HAP-1 (cell line): ENCODE measurements at places on chromosomes 12 and 14.

- DNase-seq = no peak
Observed at GRCh38 chr12:48115957-48116356, 3.2 kb upstream of the PFKM start.

- DNase-seq = no peak
Observed at GRCh38 chr14:103897075-103897947, 30.9 kb upstream of the TDRD9 start.

GRCh38 chr14:101564819-101565698, 3.8 kb downstream of the DIO3 start:
- no peak for DNase-seq

DNA sequence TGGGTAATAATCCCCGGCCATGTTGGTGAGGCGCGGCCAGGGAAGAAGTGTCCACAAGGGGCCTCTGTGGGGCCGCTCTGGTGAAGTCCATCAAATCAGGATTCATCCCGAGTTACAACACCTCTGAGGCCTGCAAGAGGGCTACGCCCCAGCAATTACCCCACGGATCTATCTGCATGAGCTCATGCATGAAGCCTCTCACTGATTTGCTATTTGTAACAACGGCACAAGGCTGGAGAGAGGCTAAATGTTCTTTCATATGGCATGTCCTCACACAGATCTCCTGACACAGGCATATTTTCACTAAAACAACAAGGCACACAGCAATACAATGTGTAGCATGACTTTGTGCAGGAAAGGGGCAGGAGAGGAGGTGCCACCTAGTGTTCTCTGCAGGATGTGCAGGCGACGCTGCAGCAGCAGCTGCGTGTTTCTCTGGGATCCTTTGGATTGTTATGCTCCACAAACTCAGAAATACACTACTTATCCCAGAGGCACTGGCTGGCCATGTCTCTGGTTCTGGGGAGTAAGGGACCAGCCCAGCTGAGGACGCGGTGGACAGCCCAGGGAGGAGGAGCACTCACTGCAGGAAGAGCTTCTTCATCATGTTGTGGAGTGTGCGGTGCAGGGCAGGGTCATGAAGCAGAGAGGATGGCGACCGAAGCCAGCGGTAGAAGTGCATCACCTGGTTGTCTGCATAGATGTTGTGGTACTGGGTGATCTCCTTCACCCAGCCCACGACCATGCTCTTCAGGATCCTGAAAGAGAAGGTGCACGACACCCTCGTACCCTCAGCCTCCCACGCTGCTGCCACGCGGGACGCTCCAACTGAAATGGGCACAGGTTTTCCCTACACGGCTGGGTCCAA, 20.2 kb downstream of the P2RX2 start:
- peak; percentile 50 for DNase-seq

DNA sequence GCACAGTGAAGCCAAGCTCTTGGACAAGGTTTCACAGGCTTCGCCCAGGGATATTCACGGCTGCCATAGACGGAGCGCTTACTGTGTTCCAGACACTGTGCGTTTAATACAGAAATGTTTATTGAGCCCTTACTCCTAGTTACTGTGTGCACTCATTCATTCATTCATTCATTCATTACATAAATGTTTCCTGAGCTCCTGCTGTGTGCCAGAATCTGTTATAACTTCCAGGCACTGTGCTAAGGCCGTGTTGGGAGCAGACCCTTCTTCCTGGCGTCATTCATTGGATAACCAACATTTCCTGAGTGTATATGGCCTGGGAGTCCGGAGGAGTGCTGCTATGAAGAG, 760 bp upstream of the MED13L start:
- no peak for DNase-seq

- no peak for DNase-seq
Observed at GRCh38 chr12:123119808-123120207, 31.1 kb downstream of the PITPNM2 start.

DNA sequence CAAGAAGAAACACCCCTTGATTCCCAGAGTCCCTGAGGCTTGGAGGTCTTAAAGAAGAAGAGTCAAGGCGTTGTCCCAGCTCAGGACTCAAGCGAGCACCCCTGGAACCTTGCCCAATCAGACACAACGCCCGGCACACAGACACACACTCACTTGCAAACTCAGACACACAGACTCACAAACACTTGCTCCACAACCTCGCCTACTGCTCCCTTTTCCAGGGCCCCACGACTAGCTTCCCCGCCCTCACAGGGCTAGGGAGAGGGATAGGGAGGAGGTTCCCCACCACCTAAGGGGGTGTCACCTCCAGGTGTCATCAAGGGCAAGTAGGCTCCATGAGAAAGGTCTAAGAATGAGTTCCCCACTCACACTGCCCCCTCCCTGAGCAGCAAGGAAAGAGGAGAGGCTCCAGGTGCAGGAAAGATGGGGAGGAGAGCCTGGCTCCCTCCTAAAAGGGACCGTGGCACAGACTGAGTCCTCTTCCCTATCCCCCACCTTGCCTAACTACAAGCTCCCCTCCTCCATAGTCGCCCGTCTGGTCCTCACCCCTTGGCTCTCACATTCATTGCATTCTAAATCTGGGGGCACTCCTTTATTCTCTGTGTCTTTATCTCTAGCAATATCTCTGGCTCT, 717 bp downstream of the WNT10B start:
- DNase-seq = no peak

DNA sequence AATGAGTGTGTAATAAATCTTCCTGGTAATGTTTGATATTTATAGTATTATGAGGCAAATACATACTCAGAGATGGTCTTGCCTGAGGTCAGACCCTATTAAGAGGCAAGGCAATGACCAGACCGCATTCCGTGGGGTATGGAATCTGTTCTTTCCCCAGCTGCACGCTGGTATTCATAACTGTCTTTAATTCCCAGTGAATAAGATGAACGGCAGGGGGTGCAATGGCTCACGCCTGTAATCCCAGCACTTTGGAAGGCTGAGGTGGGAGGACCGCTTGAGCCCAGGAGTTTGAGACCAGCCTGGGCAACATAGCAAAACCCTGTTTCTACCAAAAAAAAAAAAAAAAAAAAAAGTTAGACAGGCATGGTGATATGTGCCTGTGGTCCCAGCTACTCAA, 44.6 kb downstream of the ERO1A start:
- peak; percentile 21 for DNase-seq

DNA sequence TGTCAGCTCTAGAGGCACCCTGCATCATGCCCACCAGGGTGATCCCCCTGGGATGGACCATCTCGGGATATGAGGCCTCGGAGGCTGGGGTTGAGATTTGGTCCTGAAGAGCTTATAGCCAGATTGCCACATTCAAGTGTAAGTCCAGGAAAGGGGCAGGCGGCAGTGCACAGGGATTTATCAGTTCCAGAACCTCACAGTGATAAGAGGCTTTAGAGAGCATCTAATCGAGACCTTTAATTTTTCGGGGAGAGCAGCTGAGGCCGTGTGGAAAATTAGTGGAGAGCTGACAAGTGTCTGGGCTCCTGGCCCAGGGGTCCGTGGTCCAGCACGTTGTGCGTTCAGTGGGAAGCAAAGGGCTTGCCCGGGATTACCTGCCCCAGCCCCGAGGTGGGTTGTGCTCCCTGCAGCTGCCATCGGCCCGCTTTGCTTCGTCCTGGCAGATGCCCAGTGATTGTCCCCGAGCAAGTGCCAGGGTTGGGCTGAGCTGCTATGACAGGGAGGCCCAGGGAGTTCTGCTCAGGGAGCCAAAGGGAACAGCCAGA, 52.1 kb downstream of the C14orf132 start:
- no peak for DNase-seq

- DNase-seq = peak; percentile 57
Observed at GRCh38 chr12:78146365-78146772, 315.7 kb downstream of the NAV3 start.

GRCh38 chr12:105945880-105946279, 192.9 kb downstream of the NUAK1 start:
- DNase-seq = peak; percentile 24

DNA sequence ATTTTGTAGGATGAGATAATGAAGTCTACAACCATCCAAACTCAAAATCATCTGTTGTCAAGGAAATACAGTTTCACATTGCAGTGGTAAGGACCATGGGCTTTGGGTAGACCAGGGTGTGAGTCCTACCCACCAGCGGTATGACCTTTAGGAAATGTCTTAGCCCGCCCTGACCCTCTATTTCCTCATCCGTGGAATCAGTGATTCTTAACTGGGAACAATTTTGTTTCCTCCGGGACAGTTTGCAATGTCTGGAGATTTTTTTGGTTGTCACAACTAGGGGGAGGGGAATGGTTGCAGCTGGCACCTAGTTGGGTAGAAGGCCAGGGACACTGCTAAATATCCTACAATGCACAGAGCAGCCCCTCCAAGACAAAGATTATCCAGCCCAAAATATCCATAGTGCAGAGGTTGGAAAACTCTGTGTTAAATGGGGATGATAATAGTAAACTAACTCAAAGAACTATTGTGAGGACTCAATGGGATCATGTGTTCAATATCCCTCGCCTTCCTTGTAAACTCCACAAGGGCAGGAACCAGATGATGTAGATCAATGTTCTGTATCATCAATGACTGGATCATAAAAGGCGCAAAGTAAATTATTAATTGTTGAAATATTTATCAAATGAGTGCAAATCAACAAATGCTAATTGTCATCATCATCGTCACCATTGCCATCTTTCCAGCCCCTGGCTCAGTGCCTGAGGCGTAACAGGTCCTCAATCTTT, 15.7 kb upstream of the IFT81 start:
- DNase-seq = no peak

GRCh38 chr14:68788996-68789820, 3.7 kb downstream of the ZFP36L1 start:
- DNase-seq = peak; percentile 86

GRCh38 chr12:3229577-3229976, 152.4 kb downstream of the TSPAN9 start:
- no peak for DNase-seq

DNA sequence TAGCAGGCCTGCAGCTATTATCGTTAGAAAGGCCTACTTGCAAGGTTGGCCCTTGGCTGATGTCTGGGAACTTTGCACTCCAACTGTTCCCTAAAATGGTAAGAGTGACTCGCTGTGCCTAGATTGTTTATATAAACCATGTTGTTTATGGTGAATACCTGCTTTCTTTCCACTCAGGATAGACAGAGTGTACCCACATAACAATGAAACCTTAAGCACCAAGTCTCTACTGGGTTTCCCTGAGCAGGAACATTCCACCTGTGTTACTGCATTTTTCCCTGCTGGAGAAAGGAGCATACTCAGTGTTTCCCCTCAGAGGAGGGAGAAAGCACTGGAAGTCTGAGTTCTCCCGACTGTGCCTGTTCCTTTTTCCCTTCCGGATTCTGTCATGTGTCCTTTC, 32.8 kb downstream of the ERP29 start:
- DNase-seq = no peak
